ENCODE measurements at places on chromosomes 16 and 17.

DNA sequence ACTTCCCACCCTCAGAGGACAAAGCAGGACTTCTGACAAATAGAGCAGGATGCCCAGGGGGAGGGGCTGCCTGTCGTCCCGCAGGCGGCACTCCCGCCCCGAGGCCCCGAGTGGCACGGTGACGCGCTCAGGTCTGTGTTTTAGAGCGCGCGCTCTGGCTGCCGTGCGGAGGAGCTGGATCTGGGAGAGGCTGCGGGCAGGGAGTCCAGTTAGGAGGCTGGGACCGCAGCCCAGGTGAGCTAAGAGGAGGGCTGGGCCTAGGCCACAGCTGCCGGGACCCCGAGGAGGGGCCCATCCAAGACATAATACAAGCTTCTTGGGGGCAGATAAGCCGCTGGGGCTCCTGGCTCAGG is 6.4 kb downstream of the DOC2A start:
- DNase-seq: no peak

- no peak for DNase-seq
Measured at GRCh38 chr16:80924372-80924978, 82.2 kb downstream of the CMC2 start.

- no peak for DNase-seq
Measured at GRCh38 chr17:12247761-12248160, 227.1 kb downstream of the MAP2K4 start.

DNA sequence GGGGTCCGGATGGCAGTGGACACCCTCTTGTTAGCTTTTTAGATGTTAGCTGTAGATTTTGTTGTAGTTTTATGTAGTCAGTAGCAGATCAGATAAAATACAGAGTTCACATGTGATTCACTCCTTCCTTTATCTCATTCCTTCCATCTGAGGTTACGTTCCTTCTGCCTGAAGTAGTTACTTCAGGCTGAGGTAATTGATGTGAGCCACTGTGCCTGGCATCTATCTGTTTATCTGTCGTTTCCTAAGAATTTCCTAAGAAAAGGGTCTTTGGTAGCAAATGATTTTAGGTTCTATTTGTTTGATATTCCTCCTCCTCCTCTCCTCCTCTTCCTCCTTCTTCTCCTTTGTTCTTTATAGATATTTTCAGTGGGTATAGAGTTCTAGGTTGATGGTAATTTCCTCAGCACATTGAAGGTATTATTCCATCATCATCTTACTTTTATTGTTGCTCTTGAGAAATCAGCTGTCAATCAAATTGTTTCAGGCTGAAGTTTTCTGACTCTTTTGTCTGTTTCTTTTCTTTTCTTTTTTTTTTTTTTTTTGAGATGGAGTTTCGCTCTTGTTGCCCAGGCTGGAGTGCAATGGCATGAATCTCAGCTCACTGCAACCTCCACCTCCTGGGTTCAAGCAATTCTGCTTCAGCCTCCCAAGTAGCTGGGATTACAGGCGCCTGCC is 29.6 kb upstream of the FBXO47 start:
- DNase-seq: no peak

DNA sequence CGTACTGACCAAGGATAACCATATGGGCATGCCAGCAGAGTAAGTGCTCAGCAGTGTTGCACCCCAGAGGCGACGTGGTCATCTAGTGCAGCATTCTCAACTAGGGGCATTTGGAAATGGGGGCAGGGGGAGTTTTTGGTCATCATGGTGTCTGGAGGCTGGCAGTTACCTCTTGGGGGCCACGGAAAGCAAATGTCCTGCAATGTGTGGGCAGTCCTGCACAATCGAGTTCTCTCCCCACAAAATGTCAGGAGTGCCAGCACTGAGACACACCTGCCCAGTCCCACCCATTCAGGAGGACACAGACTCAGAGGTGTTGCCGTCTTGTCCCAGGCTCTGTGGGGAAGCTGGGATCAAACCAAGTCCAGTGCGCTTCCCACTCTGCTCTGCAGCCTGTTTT is 3.0 kb downstream of the RASL10B start:
- no peak for DNase-seq

DNA sequence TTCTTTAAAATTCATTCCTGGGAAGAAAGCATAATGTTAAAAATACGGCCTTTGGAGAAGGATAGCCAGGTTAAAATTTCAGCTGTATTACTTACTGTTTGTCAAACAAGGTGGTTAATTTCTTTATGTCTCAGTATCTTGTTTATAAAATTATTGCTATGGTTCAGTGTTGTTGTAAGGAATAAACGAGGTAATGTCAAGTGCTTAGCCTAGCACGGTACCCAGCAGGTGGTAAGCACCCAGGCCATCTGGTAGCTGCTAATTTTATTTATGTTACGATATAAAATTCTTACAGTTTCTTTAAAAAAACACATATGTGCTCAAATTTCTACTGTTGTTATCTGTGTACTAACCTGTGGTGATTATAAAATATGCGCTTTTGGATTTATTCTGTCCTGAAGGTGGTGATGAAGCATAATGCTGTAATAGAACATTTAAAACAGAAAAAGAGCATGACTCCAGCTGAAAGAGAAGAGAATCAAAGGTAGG is 48.9 kb downstream of the C17orf58 start:
- no peak for DNase-seq

GRCh38 chr17:28975646-28976045 is 24.3 kb upstream of the PHF12 start:
- DNase-seq: no peak

GRCh38 chr16:81635063-81635937 is 143.8 kb upstream of the PLCG2 start:
- DNase-seq: no peak

DNA sequence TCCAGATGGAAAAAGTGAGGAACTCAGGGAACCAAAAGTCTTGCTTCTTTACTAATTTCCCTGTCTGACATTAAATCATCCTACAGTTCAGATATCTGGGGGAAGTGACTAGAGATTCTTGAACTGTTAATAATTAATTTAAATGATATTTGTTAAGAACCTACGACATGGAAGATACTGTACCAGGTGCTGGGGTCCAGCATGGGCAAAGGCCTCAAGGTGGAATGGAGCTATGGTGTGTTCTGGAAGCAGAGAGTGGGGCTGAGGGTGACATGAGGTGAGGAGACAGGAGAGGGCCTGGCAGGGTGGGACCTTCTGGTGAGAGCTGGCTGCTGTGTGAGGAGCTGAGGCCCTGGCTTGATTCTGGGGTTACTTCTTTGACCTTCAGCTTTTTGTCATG is 6.0 kb upstream of the CCL2 start:
- DNase-seq: no peak

All from naive thymus-derived CD8-positive, alpha-beta T cell (primary cell).